ENCODE measurements at places on chromosomes 4 and X. TPM values are rescaled to one million over a fixed set of nuclear protein-coding genes. Genes with fewer than 3 reads are reported as not detected.

Gene NCBP2L
- total RNA-seq: not detected

Gene ATP1B4
- total RNA-seq: not detected

Gene GPC3
- total RNA-seq: not detected

Gene ITM2A
- 10.2 TPM for total RNA-seq

Gene PAGE5
- total RNA-seq: not detected

Gene GIMD1
- not detected for total RNA-seq

Gene ARHGAP36
- not detected for total RNA-seq

Gene PWWP3B
- total RNA-seq: not detected
